Muscle of arm (tissue), 14 donors: ENCODE measurements at places on chromosomes 7 and 10.

DNA sequence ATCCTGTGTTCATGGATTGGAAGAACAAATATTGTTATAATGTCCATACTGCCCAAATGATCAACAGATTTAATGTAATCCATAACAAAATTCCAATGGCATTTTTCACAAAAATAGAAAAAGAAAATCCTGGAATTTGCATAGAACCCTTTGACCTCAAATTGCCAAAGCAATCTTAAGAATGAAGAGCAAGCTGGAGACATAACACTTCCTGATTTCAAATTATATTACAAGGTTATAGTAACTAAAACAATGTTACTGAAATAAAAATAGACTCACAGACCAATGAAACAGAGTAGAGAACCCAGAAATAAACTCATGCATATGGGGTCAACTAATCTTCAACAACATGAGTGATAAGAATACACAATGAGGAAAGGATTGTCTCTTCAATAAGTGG lies 302.5 kb downstream of the PHTF2 start:
- DNase-seq, result no peak

- no peak for DNase-seq
Measured at GRCh38 chr7:44293561-44294324, 31.7 kb downstream of the CAMK2B start.

GRCh38 chr7:39832519-39833085 lies 117.5 kb upstream of the CDK13 start:
- no peak for DNase-seq

DNA sequence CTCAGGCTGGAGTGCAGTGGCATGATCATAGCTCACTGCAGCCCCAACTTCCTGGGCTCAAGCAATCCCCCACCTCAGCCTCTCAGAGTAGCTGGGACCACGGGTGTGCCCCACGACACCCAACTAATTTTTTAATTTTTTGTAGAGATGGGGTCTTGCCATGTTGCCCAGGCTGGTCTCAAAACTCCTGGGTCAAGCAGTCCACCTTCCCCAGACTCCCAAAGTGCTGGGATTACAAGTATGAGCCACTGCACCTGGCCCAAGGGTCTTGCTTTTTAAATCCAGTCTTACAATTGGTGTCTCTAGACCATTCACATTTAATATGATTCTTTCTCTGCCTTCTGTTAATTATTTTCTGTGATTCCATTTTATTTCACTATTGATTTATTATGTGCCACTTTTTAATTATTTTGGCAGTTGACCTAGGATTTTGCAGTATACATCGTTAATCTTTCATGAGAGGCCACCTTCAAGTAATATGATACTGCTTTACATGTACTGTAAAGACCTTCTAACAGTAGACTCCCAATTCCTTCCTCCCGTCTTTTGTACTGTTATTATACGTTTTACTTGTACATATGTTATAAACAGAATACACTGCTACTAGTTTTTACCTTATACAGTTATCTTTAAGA lies 18.7 kb downstream of the MMP21 start:
- DNase-seq, result no peak

DNA sequence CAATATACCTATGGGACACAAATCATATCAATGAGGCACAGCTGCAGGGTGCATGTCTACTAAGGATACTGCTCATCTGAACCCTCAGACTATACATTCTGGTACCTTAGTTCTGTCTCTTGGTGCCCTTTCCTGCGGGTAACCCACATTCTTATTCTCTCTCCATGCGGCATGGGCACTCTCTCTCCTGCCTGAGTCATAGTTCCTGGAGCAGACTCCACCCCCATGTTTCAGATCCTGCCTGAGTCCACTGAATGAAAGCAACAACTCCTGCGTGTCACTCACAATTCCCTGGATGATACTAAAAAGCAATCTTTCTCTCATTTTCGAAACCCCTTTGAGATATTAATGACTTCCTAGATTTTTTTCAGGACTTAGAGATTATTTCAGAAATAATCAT lies 653.1 kb upstream of the C7orf33 start:
- no peak for DNase-seq

DNA sequence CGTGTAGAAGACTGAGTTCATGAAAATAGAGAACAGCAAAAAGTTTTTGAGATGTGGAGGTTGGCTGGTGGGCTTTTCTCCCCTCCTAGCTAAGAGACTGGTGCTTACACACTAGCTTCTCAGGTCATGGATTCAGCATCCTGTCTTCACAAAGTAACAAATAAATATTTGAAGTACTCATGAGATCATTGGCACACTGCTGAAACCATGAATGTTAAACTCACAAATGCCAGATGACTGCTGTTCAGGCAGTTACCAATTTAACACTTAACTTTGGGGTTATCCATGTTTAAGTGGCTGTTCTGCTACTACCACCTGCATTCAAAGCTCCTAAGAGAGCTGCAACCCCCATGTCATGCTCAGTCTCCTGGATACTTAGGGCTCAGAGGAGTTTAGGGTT lies 119.0 kb upstream of the BET1 start:
- DNase-seq, result no peak

- DNase-seq, result no peak
Measured at GRCh38 chr7:150755473-150756099, 18.4 kb downstream of the GIMAP5 start.

- DNase-seq, result no peak
Measured at GRCh38 chr7:21580073-21580521, 37.3 kb downstream of the DNAH11 start.

GRCh38 chr10:97627731-97628130 lies 5.6 kb downstream of the MORN4 start:
- DNase-seq, result no peak

- DNase-seq, result no peak
Measured at GRCh38 chr10:49164559-49165188, 23.5 kb downstream of the TMEM273 start.

DNA sequence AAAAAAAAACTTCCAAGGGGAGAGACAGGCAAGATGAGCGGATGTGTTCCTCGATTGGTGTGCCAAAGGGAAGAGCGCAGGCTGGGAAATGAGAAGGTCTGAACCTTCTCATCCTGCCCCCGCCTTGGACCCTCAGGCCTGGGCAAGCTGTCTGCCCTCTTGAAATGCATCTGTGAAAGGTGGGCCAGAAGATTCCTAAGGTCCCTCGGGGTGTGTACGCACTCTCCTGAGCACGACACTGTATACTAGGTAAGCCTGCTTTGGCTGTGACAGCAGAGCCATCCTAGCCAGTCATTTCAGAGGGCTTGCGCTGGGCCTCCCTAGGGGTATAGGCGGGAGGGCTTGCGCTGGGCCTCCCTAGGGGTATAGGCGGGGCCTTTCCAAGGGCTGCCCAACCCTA lies 26.8 kb downstream of the PODXL start:
- no peak for DNase-seq

DNA sequence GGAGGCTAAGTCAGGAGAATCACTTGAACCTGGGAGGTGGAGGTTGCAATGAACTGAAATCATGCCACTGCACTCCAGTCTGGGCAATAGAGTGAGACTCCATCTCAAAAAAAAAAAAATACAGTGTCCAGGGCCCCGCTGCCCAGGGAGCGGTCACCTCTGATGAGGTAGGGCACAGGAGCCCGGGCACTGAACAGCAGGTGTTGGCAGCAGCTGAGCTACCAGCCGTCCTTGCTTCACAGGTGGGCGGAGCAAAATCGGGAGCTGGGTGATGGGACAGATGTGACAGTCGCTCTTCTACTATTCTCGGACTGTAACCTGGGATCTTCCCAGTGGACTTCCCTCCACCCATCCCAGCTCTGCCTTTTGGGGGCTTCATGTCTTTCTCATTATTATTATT lies 49.4 kb downstream of the GTF2IRD1 start:
- DNase-seq, result no peak

DNA sequence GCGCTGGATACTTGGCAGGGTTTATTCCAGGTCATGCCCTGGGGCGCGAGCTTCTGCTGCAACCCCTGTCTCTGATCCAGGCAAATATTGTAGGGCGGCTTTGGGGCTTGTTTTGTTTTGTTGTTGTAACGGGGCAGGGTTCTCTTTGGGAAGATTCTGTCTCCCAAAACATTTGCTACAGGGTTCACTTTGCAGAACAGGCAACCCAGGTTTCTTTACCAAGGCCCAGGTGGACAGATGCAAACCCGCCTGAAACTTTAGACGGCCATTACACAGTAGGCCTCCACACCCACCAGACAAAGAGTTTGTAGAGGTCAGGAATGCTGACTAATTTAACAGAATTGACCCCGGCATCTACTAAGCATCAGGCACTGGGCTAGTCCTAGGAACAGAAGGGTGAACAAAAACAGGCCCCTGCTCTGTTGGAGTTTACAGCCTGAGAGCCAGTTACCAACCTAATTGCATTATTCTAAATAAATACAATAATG lies 567 bp upstream of the CDCA7L start:
- no peak for DNase-seq
